Fibroblast of the conjunctiva (primary cell): ENCODE measurements at places on chromosomes 5 and 9.
A peak's percentile ranks its signal among the peaks of the same experiment; 100 is the strongest.

DNA sequence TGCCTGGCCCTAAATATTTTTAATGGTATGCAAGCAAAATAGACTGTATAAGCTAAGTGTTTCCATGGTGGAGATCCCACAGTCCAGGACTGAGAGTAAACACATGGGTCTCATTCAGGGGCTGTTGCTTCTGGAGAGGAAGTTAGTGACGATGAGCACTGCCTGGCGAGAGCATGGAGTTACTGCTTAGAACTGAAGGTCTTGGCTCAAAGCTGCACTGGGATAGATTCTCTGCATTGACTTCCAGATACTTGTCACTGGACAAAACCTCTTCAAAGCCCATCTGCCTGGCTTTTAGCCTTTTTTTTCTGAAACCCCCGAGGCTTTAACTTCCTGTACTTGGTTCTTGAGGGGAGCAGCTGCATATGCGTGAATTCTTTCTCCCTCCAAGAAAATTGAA, 39.2 kb downstream of the GPR107 start:
- DNase-seq, result no peak

GRCh38 chr5:36712706-36713105, 106.3 kb downstream of the SLC1A3 start:
- DNase-seq, result no peak

- DNase-seq, result peak; percentile 8
Measured at GRCh38 chr5:17743580-17744435, 109.5 kb downstream of the TAF11L14 start.

DNA sequence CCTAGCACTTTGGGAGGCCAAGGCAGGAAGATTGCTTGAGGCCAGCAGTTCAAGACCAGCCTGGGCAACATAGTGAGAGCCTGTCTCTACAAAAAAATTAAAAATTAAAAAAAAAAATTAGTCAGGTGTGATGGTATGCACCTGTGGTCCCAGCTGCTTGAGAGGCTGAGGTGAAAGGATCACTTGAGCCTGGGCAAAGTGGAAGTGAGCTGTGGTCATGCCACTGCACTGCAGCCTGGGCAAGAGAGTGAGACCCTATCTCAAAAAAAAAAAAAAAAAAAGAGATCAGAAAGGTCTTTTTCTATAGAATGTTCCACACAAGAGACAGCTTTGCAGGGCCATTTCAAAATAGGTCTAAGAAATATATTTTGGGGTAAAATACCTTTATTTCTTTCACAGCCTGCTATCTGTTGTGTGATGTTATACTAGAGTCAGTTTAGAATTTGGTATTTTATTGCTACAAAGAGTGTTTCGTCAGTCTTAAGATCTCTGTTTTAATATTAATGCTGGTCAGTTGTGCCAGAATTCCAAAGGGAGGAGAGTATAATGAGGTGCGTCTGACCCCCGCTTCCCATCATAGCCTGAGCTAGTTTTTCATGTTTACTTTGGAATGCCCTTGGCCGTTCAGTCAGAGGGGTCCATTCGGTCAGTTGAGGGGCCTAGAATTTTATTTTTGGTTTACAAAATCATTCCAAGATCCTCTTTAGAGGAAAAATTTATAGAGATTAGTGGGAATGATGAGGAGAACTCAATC, 9.4 kb downstream of the LNPEP start:
- DNase-seq, result no peak

GRCh38 chr9:26656003-26656870, 236.4 kb downstream of the CAAP1 start:
- DNase-seq, result no peak

GRCh38 chr9:3186751-3187150, 339.1 kb downstream of the RFX3 start:
- DNase-seq, result no peak

DNA sequence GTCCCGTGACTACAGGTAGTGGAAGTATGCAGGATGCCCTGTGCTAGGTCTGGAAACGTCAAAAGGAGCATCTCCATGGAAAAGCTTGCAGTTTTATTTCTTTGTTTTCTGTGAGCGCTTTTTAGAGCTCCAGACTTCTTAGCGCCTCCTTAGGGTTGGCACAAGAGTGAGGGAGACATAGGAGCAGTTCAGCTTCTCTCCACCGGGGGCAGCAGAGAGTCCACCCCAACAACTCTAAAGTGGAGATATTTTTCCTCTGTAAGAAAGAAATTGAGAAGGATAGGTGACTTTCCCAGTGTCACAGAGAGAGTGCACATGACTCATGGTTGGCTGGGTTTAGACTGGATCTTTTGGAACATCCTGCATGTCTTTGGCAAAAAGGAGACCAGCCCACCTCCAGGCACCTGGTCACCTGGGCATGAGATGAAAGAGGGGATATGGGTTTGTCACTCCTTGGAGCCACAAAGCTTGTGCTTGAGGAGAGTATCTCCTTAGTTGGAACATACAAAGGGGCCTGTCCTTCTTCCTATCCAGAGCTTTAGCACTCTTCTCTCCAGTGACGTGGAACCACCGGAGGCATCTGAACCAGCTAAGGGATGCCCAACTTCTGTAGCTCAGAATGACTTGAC, 637.7 kb downstream of the SEMA5A start:
- DNase-seq, result no peak

GRCh38 chr5:138964647-138965201, 89.6 kb upstream of the LRRTM2 start:
- DNase-seq, result no peak

GRCh38 chr5:83539463-83539790, 67.9 kb downstream of the VCAN start:
- no peak for DNase-seq

- DNase-seq, result no peak
Measured at GRCh38 chr5:52607227-52607824, 180.4 kb upstream of the ITGA1 start.

- no peak for DNase-seq
Measured at GRCh38 chr5:75460942-75461610, 50.4 kb downstream of the CERT1 start.

GRCh38 chr5:89377767-89378455, 494.9 kb upstream of the MEF2C start:
- no peak for DNase-seq

DNA sequence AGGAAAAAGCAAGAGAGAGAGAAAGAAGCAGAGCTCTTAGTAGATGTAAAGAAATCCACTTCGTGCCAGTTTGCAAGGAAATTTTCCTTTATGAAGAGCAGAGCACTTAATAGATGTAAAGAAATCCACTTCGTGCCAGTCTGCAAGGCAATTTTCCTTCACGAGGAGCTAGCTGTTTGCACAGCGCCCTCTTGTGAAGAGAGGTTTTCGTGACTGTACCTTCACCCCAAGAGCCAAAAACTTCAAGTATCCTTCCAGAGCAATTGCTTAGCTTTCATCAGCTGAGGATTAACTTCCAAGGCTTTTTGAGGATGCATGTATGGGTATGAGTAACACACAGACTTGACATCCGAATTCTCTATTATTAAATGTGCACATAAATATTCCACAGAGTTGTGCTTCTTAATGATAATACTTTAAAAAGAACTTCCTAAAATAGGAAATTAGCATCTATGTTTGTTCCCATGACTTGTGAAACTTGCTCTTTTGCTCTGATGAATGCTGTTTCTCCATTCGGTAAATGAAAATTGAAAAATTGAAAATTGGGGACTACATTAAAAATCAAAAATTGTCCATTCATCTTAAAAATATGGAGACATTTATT, 525.6 kb downstream of the PDE4D start:
- peak; percentile 71 for DNase-seq

DNA sequence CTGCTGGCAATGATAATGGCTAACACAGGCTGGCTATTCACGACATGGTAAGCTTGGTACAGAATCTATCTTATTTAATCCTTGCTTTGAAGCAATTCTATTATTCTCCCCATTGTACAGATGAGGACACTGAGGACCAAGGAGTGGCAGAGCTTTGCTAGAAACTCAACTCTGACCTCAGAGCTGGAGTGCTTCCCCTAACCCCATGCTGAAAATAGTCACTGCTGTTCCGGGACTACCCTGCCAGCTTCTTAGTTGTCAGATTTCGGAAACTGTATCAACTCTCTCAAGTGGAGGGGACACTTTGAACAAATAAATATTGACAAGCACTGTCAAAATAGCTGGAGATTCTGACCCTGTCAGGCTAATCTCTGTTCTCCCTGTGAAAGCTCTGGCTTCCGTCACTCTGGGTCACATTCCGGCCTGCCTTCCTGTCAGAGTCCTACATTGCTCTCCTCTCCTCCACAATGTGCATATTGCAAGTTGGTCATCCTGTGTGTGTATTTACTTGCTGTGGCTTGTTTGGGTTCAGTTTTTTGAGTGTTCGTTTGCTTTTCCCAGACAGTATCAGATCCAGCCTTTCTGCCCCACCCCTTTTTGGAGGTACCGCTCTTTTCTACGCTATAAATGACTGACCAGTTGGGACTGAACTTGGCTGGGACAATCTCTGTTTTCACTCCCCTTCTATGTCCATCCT, 134.3 kb upstream of the MAP1B start:
- no peak for DNase-seq

GRCh38 chr9:744046-744712, 97.3 kb upstream of the DMRT1 start:
- DNase-seq, result no peak

- no peak for DNase-seq
Measured at GRCh38 chr9:85155352-85155751, 485.8 kb downstream of the NTRK2 start.

DNA sequence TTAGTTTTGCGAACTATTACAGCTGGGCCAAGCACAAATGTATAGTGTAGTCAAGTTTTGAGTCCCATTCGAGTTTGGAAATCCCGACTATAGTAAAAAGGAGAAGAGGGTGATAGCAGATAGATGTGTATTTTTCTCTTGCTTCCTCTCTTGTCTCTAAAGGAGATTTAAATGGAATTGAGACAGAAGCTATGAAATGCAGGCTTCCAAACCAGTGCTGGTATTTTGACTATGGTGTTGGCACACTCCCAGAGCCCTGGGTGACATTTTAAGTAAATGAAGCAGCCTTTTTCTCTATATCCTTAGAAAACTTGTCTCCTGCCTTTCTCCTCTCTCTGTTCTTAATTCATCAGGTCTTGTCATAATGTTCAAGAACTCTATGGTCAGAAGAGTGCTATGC, 17.7 kb upstream of the AUH start:
- DNase-seq, result no peak

- no peak for DNase-seq
Measured at GRCh38 chr5:146646441-146646840, 130.5 kb upstream of the GPR151 start.

- no peak for DNase-seq
Measured at GRCh38 chr5:107736638-107737037, 65.9 kb upstream of the EFNA5 start.

DNA sequence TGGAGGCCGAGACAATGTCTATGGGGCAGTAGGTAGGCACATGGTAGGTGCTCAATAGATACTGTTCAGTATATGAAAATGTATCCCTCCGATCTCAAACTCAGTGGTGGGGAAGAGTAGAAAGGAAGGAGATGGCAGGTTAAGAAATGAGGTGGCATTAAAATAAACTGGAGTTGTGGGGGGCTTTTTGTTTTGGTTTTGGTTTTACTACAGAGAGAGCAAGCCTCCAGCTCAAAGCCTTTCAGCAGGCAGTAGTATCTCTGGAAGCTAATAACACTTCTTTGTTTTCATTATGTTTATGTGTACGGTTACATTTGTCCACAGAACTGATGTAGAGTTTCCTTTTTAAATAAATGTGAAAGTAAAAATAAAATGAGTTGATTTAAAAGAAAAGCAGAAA, 8.6 kb downstream of the MFAP3 start:
- DNase-seq, result no peak

DNA sequence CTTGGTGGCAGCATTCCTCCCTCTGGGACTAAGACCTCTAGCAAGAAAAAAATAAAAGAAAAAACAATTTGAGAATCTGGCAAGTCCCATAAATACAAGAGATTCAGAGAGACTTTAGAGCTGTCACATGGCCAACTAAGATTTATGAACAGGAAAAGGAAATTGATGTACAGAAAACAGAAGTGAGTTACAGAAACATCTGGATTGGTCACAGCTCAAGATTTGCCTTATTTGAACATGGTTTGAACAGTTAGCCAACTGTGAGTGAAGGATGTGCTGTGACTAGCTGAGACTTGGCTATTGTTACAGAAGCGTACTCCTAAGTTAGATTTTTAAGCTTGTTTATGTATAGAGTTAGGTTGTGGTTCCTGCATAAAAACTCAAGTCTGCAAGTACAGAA, 340.2 kb downstream of the SLCO4C1 start:
- DNase-seq, result no peak

DNA sequence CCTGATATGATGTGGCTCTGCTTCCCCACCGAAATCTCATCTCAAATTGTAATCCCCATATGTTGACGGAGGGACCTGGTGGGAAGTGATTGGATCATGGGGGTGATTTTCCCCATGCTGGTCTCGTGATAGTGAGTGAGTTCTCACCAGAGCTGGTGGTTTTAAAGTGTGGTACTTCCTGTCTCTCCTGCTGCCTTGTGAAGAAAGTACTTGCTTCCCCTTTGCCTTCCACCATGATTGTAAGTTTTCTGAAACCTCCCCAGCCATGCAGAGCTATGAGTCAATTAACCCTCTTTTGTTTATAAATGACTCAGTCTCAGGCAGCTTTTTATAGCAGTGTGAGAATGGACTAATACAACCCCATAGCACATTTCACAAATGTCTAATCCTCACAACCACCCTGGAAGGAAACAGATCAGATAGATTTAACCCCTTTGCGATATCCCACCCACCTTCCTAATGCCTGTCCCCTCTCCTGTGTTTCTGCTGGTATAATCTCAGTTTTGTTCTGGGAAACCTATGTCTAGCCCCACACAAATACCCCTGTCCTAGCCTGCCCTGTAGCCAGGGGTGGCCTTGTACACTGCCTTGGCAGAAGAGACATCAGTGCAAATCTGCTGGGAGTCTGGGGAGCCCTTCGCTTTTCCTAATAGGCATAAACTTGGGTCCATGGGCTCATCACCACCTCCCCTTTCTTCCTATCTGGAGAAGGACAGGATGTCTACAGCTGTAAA, 157.0 kb upstream of the RAI14 start:
- DNase-seq, result no peak

DNA sequence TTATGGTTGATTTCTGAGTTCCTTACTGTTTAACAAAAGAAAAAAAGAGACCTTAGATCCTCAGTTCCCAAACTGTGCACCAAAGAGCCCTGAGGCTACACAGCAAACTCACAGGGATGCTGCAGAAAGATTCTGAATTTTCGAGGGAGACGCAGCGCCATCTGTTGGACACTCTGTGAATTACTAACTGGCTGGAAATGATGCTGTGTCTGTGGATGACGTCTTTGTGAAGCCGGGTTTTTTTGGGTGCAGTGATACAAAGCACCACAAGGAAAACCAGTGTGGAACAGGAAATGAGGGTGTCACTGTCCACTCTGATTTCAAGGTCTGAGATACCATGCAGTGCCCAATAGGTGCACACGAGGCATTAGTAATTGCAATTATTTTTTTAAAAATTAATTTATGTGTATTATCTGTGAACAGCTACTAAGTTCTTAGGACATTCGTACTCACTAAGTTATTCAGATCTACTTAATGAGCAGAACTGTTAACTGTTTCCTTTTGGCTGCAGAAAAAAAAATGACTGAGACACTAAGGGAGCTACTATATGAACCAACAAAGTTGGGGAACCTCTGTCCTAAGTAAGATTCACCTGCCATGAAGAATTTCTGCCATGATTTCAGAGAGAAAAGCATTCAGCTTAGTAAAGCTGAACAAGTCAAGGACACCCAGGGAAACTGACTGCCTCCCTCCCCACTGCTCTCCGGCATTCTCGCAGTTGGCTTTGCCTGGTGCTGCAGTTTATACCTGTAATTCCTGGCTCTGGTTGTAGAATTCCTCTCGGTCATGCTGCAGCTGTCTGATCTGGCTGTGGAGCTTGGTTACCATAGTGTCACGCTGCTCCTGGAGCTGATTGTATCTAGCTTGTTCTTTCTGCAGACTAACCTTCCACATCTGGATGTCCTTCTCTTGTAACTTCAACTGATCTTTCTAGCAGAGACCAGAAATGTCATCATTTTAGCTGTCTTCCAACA, 23.4 kb downstream of the SPACA9 start:
- peak; percentile 57 for DNase-seq
